ENCODE measurements at places on chromosomes 13 and 19.

DNA sequence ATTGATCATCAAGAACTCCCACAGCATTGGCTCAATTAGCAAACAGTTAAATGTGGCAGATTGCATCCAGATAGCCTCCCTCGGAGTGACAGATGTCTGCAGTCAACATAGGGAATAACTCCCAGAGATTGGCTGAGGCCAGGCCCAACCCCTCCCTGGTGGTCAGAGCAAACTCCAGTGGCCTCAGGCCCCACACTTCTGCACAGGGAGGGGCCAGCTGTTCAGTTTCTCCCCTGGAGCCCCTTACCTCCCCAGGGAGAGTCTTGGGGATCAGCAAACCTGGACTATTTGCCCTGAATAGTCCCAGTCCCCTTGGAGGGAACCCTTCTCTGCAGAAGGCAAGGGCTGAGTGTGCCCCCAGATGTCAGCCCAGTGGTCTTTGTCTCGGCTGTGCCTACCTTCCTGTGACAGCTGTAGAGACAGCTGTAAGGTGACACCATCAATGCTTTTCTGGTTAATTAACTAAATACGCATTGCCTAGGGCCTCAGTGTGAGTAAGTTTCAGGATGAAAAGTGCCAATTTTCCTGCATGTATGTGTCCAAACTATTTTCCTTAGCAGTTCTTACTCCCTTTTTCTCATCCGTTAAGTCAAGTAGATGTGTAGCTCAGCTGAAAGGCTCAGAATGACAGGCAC is 102.7 kb upstream of the UQCRFS1 start:
- DNase-seq = no peak

- DNase-seq = no peak
These were observed 24.5 kb upstream of the ZNF816 start for GRCh38 chr19:52987221-52987620.

DNA sequence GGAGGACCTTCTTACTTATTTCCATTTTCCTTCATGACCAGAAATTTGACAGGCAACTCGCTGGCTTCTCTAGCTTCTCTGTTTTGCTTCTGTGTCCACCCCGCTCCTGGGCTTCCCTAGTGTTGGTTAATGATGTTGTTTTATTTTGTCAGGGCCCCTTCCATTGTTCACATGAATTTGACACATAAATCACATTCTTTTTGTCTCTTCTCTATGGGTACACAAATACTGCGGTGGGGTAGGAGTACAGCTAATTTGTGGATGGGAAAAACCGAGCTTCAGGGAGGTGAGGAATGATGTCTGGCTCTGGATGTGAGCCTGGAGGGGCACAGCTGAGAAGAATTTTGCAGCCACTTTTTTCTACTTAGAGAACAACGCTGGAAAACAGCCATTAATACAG is 199.8 kb downstream of the DNAJC15 start:
- no peak for DNase-seq

DNA sequence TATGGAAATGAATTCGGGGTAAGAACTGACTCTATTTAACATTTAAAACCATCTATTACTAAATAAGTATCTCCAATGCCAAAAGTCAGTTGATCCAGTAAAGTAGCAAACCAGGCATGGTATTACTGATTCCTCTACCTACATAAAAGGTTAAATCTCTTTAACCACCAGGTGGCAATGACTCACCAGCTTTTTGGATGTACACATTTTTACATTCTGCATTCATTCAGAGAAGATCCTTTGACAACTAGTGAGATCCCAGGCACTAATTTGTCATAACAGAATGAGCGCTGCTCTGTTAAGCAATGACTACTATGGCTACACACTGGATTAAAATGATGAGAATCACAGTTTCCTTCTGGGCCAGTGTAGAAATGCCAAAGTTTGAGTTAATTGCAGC is 329.8 kb upstream of the GPC6 start:
- DNase-seq = no peak
